ENCODE measurements at places on chromosomes 12 and 14. TPM values are rescaled to one million over a fixed set of nuclear protein-coding genes. Genes with fewer than 3 reads are reported as not detected.

The CLEC1B gene
- total RNA-seq, result not detected

The OTX2 gene
- not detected for total RNA-seq

The TDRD9 gene
- total RNA-seq, result 0.45 TPM

The GLT1D1 gene
- not detected for total RNA-seq

The CEBPE gene
- not detected for total RNA-seq

DNA sequence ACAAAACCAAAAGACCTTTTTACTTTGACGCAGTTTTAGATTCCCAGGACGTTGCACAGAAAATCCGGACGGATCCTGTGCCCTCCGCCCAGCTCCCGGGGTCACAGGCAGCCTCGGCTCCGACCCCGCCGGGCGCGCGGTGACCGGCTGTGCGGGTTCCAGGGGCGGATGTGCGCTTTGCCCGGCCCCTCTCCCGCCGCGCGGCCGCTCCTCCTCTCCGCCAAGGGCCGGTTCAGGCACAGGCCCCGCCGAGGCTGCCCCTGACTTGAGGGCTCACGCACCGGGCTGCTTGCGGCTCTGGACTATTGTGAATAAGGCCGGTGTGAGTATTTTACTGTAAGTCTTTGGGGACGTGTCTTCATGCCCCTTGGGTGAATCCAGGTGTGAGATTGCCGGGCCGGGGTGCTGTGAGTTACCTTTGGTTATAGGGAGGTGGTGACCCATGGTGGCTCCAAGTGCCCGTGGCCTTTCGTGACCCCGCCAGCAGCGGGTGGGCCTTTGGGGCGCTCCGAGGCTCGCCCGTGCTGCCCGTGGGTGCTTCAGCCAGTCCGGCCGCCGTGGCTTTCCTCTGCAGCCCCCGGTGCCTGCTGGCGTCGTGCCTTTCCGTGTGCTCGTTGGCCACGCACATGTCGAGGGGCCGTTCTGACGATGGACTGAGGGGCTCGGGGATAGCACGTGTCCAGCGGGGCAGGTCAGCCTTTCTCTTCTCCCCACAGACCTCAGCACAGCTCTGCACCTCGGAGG, 45.9 kb downstream of the NOC4L start:
- no peak for DNase-seq

- no peak for DNase-seq
Observed at GRCh38 chr12:18612971-18613370, 124.8 kb downstream of the PLCZ1 start.
